ENCODE measurements at places on chromosomes 11 and 22. TPM values are rescaled to one million over a fixed set of nuclear protein-coding genes. Genes with fewer than 3 reads are reported as not detected.

GRCh38 chr11:35143297-35144135, 4.5 kb downstream of the CD44 start:
- DNase-seq, result no peak

OR56A5 gene
- total RNA-seq, result not detected

- no peak for DNase-seq
These were observed 25.6 kb downstream of the TIMP3 start for GRCh38 chr22:32827049-32827602.

- no peak for DNase-seq
These were observed 6.7 kb downstream of the ETS1 start for GRCh38 chr11:128580612-128581011.

Measured in uterus (tissue), 4 donors.